ENCODE measurements at places on chromosomes 2 and 18. TPM values are rescaled to one million over a fixed set of nuclear protein-coding genes. Genes with fewer than 3 reads are reported as not detected.
A peak's percentile ranks its signal among the peaks of the same experiment; 100 is the strongest.

- DNase-seq, result peak; percentile 95
Observed at GRCh38 chr2:147843864-147844696, 749 bp upstream of the ACVR2A start.

- DNase-seq, result no peak
Observed at GRCh38 chr2:176124947-176125771, 2.6 kb downstream of the HOXD9 start.

DNA sequence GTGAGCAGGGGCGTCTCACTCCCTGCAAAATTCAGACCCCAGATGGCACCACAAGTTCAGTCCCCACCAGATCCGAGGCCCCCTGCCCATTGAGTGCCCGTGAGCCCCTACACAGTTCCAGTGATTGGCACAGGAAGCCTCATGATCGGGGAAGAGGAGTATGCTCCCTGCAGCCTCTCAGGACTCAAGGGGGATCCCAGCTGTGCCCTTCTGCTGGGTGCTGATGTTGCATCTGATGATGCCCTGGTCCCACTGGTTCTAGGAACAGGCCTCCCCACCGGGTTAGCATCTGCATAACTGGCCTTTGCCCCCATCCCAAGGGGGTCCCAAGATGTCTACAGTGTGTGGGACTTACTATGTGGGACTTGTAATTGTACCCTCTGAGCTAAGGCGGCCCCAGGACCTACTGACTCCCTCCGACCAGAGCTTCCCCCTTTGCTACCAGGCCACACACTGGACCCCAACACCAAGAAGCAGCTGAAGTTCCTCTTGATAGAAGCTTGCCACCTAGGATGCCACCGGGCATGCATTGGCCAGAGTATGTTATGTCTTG lies 8.6 kb downstream of the ALPG start:
- DNase-seq, result no peak

DNA sequence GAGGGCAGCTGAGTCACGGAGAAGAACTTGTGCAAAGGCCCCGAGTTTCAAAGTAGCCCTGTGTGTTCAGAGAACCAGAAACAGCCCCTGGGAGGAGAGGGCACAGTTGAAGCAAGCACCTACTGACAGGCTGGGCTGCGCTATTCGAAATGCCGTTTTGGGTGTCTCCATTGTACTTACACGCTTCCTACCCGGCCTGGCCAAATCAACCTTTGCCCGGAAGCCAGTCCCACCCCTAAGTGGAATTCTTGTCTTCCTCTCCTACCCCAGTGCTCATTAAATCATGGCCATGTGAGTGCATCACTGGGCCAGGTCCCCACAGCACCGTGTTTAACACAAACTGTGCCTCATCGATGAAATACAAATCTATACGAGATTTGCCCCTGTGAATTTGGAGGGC lies 6.0 kb downstream of the DIPK1C start:
- DNase-seq, result no peak

- peak; percentile 27 for DNase-seq
Observed at GRCh38 chr2:128309280-128310093, 9.2 kb downstream of the HS6ST1 start.

GRCh38 chr2:38180754-38181153 lies 104.8 kb upstream of the CYP1B1 start:
- DNase-seq, result no peak

DNA sequence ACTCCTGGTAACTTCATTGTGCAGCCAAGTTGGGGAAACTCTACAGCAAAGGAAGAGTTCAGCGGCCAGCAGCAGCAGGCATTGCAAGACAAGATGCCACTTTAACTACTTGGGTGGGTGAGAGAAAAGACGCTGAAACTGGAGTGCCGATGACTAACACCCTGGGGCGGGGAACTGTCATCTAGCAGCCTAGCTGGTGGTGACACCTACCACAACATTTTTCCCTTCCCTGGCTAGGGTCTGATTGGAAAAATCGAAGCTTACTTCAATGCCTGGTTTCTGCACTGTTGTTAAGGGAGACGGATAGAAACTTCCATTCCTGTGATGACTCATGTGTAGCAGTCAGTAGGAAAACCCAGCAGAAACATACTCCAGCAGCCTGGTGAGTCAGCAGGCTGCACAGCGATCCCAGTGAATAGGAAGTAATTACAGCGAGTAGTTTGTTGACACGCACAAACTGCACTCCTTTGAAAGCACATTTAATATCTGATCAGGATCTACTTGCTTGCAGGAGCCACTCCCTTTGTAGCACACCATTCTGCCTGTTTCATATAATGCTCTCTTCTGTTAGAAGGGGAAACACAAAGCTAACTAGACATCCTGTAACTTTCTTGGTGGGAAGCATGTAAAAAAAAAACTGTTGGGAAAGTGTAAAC lies 62.1 kb upstream of the MAPRE2 start:
- DNase-seq, result peak; percentile 70

Gene TRAK2
- polyA plus RNA-seq, result 14.0 TPM

Gene AGBL5
- polyA plus RNA-seq, result 70.8 TPM

Gene CGREF1
- polyA plus RNA-seq, result 8.4 TPM

Gene CERKL
- polyA plus RNA-seq, result 2.2 TPM

Gene TCF23
- polyA plus RNA-seq, result not detected

Gene SPATS2L
- 46.2 TPM for polyA plus RNA-seq

All from brain (organoid and tissue), 16 donors.